Esophagus muscularis mucosa (tissue), 4 donors: ENCODE measurements at places on chromosomes 7 and 10. TPM values are rescaled to one million over a fixed set of nuclear protein-coding genes. Genes with fewer than 3 reads are reported as not detected.

GRCh38 chr10:114180937-114181336 lies 1.8 kb downstream of the TDRD1 start:
- no peak for DNase-seq

GRCh38 chr10:42809676-42810075 lies 27.1 kb downstream of the BMS1 start:
- no peak for DNase-seq

GRCh38 chr10:13515467-13515866 lies 13.3 kb downstream of the BEND7 start:
- peak; percentile 64 for DNase-seq

DNA sequence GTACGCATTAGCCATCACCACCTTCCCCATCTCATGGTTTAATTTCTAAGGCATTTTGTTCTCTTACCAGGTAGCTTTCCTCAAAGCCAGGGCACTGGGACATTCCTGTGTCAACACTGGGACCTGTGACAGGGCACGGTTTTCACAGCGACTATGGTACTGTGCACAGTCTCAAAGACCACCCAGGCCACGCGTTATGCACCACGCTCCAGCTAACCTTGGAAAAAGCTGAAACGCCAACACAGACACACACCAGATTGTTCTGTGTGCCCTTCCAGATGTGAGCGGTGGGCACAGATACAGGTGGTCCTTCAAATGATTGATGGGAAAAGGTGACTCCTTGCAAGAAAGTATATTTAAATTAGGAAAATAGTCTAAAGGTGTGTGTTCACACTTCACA lies 337.3 kb downstream of the WDR37 start:
- peak; percentile 74 for DNase-seq

- DNase-seq, result no peak
Observed at GRCh38 chr10:103241262-103242011, 4.2 kb upstream of the RPEL1 start.

DNA sequence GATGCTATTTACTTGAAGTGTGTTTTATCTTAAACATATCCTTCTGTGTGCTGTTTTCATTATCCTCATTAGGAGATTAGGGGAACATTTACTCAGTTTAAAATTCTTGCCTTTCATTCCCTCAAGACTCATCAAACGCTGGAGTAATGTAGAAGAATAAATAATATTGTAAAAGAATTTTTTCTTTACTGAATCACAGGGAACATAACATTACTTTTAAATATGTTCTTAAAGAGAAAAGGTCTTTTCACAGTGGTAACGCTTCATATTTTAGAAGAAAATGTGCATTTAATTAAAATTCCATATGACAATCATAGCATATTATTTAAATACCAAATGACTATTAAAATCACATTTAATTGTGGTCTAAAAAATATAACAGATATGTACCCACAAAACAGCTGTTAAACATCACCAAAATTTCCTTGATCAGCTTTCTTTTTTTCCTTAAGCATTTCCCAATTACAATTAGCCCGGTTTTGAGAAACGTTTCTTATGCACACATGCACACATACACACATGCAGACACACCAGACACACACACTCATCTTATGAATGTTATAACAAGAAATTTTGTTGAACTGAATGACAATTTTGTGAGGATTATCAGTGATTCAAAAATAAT lies 102.0 kb upstream of the GLI3 start:
- no peak for DNase-seq

GRCh38 chr7:33200282-33200681 lies 70.9 kb downstream of the BBS9 start:
- DNase-seq, result no peak

- DNase-seq, result no peak
Observed at GRCh38 chr10:91569522-91569921, 63.3 kb downstream of the PPP1R3C start.

DNA sequence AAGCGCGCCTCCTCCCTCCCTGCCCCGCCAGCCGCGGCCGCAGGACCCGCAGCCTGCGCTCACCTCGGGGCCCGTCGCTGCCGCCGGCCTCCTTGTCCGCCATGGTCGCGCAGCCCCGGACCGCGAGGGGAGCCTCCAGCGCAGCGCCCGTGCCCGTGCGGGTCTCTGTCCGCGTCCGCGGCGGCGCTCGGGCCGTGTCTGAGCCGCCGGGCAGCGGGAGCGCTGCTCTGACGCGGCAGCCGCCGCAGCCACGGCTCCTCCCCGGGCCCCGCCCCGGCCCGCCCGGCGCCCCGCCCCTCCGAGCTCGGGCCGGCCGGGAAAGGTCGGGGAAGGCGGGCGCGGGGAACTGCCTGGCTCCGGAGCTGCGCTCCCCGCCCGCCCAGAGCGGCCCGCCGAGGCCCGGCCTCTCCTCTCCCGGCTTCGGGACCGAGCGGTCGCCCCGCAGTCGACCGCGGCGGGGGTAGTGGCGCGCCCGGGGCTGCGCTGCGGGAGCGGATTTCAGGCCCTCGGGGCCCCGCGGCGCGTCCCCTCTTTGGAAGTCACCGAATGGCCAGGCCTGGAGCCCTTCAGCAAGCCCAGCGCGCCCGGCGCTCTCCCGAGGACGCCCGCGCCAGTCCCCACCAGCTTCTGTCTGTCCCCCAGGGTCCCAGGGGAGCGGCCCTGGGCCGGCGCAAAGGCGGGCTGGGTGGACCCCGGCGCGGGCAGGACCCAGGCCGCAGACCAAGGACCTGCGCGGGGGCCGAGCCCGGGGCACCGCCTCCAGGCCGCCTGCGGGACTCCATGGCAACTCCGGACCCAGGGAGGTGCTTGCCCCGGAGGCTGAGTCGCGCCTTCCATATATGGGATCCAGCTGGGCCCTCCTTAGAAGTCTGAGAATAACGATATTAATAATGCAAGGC lies at the start of gene HSPA12A:
Gene HSPA12A, minus strand, starts transcription at position 200 of the 899 bp plus-strand sequence. Its CDS starts 97 bp downstream, at position 103.
- peak; percentile 94 for DNase-seq

GRCh38 chr7:91327346-91327745 lies 63.1 kb downstream of the FZD1 start:
- no peak for DNase-seq

DNA sequence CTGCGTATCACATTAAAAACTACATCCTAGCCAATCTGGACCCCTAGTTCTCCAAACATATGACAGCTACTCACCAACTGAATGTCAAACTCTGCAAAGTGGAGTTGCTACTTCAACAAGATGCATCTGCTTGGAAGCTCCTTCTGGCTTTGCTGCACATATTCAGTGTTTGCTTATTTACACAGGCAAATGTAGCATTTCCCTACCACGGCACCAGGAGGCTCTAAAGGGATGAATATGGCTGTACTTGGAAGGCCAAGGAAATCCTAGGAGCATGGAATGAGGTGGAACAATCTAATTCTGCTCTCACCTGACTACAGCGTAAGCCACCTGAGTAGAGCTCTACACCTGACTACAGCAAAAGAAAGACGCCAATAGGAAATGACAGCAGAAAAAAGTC lies 39.7 kb downstream of the MTPAP start:
- DNase-seq, result no peak

- peak; percentile 55 for DNase-seq
Observed at GRCh38 chr10:45471531-45472310, 97.7 kb downstream of the ALOX5 start.

DNA sequence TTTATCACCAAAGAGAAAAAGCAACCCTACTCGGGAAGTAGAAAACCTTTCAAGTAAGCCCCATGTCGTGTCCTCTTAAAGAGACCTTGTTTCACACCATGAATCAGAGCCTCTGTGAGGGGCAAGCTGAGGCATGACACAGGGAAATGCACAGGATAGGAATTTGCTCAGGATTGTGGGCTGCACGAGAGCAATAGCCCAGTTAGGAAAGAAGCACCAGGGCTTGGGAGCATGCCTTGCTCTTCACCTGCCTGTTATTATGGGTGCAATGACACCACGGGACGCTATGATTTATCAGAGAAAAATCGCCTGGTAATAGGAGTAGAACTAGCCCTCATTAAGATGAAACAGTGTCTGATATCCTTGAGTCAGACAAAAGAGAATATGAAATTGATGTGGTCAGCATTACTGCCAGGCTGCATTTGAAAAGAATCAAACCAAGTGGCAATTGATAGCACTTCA lies 562.9 kb upstream of the NRP1 start:
- no peak for DNase-seq

GRCh38 chr7:139242741-139243281 lies 11.8 kb downstream of the UBN2 start:
- DNase-seq, result no peak

GRCh38 chr7:55567571-55567970 lies 4.7 kb downstream of the VOPP1 start:
- no peak for DNase-seq

DNA sequence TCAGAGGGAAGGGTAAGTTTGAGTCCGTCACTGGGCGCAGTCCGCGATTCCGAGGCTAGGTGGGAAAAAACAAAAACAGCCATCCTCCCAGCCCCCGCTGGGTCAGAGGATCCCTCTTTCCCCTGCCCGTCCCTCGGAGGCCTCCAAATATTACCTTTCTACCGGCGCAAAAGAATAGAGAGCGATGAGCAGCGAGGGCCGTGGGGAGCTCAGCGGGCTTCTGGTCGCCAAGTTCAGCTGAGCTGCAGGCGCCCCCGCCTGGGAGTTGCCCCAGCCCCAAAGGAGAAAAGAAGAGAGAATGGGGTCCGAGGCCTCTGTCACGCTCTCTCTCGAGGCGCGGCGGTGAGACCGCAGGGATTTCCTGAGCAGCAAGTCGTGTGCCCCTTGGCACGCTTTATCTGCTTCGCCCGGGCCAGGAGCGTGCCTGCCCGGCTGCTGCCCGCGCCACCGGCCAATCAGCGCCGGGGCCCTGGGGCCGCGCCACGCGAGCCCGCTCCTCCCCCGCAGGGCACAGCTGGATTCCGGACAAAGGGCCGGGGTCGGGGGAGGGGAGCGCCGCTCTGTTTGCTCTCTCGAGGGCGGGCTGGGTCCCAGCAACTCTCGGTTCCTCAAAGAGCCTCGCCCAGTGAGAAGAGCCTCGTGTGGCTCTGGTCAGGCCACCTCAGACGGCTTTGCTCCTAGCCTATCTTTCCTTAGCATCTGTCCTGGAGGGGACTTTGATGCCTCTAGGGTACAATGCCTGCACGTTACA lies at the start of gene NEUROG3:
Gene NEUROG3, minus strand, starts transcription at position 367 of the 751 bp plus-strand sequence. CDS start 379 bp downstream, outside the sequence.
- no peak for DNase-seq

DNA sequence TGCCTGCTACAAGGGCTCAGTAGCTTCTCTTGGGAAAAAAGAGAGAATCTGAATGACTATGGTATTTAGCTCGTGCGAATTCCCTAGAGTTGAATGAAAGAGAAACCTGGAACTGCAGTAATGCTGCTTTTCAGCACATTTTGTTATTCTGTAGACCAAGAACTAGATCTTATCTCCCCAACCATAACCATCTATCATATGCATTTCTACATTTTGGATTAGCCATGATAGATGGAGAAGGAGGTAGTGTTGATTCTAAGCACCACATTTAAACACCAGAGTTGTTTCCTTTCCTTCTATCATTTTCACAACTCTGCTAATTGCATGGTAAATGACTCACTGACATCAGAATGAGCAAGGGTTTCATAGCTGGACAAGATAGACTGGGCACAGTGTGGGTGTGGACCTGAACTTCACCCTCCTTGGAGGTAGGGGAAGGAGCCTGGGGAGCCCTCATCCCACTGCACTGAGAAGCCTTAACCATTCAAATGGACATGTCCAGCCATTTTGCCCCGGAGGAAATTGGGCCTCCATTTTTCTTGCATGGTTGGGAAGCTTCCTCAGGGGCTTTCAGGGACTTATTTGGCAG lies 55.3 kb upstream of the BMPER start:
- no peak for DNase-seq

GRCh38 chr10:32114508-32114907 lies 58.3 kb upstream of the KIF5B start:
- DNase-seq, result no peak

DNA sequence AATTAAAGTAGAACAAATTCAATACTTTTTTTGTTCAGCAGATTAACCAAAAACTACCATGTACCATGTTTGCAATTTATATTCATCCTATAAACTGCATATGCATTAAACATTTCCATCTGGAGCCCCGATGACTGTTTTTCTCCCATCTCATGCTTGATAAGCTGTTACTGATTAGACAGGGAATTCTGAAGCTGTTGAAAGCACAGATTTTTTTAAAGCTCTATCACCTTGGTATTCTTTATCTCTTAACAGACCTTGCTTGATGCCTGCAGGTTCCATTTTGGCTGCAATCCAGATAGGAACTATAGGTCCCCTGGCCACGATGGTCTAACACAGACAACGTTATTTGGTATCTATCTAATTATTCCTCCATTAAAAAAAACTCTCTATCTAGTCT lies 961.7 kb downstream of the CNTNAP2 start:
- DNase-seq, result no peak

- DNase-seq, result no peak
Observed at GRCh38 chr7:33981226-33981625, 75.9 kb downstream of the BMPER start.

Gene ELFN1
- 0.86 TPM for total RNA-seq

Gene ADAM22
- total RNA-seq, result 3.3 TPM

Gene NUTM2A
- total RNA-seq, result 2.1 TPM

Gene CDHR1
- not detected for total RNA-seq

Gene ZCWPW1
- 7.6 TPM for total RNA-seq

Gene PARD3
- total RNA-seq, result 98.9 TPM

Gene CPA4
- not detected for total RNA-seq
